ENCODE measurements at places on chromosomes 11 and 22.

GRCh38 chr11:78074756-78075155, 4.9 kb downstream of the NDUFC2 start:
- DNase-seq = no peak

DNA sequence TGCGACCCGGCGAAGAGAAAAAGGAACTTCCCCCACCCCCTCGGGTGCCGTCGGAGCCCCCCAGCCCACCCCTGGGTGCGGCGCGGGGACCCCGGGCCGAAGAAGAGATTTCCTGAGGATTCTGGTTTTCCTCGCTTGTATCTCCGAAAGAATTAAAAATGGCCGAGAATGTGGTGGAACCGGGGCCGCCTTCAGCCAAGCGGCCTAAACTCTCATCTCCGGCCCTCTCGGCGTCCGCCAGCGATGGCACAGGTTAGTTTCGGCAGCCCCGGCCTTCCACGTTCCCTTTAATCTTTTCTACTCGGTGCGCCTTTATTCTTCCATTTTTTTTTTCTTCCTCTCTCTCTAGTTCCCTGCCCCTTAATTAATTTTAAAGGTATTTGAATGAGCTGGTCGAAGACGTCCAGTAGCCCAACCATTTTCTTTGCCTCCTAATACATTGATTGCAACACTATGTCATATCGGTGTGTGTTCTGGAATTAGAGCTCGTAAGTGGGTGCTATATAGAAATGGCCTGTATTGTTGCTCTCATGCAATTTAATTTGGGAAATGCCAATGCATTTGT, 537 bp downstream of the EP300 start:
- peak; percentile 6 for DNase-seq

GRCh38 chr22:37880668-37881440, 25.2 kb upstream of the MICALL1 start:
- DNase-seq = no peak

DNA sequence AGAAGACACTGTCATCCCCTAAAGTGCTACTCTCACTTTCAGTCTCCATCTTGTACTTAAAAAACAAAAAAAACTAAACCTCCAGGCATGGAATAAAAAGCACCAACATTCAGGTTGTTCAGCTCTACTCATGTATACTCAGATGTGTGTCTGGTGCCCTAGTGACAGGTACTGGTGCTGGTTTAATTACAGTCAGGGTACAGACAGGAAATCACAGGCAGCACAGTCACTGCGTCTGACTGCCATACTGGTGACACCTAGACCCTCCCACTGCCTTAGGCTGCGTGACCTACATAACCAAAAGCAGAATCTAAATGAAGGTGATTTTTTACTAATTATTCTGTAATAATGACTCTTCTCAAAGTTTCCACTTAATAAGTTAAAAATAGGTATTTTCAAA, at the start of gene ARHGAP32:
Gene ARHGAP32, minus strand, starts transcription at position 176 of the 400 bp plus-strand sequence. Its CDS starts 127 bp downstream, at position 49.
- no peak for DNase-seq

DNA sequence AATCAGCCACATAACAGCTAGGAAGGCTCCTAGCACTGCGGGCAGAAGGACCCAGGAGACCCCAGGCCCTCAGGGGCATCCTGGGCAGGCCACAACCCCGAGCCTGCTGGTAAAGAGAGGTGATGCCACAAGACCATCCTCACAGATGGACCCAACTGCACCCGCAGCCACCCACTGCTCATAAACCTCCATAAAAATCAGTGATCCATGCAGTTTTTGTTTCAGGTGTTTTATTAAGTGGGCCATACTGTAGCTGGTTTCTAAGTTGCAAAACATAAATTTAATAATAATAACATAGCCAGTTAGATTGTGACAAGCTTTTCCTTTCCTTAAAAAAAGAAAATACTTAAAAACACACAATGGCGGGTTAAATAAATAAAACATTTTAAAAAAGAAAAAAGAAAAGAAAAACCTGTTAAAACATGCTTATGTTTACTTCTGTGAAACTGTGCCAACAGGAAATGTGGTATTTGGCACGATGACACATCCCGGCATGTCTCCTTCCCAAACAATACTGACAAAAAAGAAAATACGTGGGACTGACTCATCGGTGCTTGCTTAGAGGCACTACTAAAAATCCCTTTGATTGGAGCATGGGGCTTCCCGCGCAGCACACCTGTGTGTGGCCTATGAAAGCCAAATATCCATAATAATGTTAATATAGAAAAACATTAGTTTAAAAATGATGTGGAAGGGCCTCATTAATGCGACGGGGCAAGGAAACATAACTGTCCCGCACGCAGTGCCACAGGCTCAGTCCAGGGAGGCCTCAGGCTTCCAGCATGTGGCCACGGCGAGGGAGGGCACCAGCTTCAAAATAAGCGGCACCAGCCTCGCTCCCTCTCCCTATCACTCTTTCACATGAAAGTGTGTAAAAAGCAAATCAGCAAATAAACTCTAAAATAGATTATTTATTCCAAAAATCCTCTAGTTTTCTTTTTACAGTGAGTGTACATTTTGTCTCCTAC, 47.5 kb upstream of the SCUBE2 start:
- DNase-seq = peak; percentile 4

- DNase-seq = no peak
Measured at GRCh38 chr22:46611189-46611588, 9.0 kb upstream of the GRAMD4 start.

DNA sequence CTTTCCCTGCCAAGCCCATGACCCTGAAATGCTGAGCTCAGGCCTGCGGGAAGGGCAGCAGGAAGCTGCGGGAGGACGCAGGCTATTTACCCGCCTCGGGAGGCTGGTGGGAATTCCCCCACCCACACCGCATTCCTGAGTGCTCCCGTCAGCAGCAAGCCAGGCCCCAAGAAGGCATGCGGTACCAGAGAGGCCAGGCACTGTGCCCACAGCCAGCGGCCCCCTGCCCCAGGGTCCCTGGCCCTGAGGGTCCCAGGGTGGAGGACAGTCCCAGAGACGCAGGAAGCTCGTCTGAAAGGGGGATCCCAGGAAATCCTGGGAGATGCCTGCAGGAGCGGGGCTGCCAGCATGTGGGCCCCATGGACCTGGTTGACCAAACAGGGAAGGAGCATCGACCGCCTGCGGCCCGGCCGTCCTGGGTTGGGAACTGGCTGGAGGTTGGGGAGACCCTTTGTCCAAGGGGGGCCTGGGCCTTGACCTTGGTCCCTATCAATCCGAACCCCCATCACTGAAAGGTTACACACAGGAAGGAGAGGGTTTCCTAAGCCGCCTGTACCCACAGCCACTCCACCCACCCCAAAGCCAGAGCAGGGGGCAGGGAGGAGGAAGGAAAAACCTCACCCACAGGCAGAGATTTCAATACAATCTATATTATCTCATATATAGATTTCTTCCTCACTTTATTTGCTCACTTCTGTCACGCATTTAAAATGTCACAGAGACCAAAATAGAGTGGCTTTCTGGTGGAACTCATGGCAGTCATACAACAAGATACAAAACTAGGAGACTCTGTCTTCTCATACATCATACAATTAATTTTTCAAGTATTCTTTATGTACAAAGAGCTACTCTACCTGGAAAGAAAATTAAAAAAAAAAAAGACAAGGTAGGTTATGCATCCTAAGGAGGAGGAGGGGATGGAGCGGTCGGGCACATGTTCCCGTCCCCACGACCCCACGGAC, 17.1 kb downstream of the MAFF start:
- no peak for DNase-seq

GRCh38 chr11:75689863-75690609, 21.2 kb upstream of the MAP6 start:
- no peak for DNase-seq

GRCh38 chr11:126544108-126545056, 188.9 kb downstream of the ST3GAL4 start:
- DNase-seq = no peak

DNA sequence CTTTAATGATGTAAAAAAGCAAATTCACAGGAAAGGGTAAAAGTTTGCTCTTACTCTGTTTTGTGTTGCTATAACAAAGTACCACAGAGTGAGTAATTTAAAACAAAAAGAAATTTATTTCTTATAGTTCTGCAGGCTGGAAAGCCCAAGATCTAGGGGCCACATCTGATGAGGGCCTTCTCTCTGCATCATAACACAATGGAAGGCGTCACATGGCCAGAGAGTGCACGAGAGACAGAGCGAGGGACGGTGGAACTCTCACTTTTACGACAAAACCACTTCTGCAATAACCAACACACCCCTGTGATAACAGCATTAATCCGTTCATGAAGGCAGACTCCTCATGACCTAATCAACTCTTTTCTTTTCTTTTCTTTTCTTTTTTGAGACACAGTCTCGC, 31.1 kb downstream of the CD6 start:
- no peak for DNase-seq

DNA sequence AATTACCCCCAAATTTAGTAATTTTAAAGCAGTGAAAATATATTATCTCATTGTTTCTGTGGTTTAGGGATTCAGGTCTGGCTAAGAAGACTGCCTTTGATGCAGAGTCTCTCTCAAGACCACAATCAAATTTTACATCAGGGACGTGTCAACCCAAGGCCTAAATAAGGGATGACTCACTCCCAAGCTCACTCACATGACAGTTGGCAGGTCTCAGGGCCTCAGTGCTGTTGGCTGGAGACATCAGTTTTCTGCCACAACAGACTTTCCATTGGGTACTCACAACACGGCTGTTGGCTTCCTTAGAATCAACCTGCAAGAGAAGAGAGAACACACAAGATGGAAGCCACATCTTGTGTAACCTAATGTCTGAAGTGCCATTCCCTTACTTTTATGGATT, 377.3 kb downstream of the FAM181B start:
- DNase-seq = no peak

GRCh38 chr11:2426826-2427521, 17.3 kb downstream of the TRPM5 start:
- DNase-seq = no peak

DNA sequence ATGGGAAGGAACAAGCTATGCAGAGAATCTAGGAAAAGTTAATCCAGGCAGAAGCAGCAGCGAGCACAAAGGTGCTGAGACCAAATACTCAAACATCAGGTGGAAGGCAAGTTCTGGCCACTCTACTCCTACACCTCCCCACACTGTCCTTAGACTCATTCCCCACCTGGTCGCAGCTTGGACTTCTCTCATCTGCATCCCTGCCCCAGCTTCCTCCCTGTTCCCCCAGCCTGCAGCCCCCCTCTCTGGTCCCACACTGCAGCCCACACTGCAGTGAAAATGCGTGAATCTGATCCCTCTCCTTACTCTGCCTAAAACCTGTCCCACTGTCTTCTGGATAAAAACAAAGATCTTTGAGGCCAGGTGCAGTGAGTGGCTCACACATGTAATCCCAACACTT, 9.1 kb downstream of the TPBGL start:
- DNase-seq = no peak

- no peak for DNase-seq
Measured at GRCh38 chr11:34613015-34613414, 7.9 kb upstream of the EHF start.

- no peak for DNase-seq
Measured at GRCh38 chr22:36344106-36344827, 43.5 kb downstream of the MYH9 start.

DNA sequence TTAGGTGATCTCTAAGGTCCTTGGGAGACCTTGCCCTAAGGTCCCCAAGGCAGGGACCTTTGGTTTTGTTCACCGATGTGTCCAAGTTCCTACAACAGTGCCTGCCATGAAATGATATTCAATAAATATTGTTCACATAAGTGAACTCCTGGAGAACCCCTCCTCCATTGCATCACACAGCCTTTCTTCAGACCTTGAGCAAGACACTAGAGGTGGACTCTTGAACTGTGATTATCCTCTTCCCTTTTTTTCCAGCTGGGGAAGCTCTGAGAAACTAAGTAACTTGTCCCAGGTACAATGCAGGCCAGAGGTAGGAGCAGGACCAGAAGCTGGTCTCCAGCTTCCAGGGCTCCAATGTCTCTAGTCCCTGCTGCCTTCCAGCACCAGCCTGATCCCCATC, 76.6 kb upstream of the LMO1 start:
- no peak for DNase-seq

DNA sequence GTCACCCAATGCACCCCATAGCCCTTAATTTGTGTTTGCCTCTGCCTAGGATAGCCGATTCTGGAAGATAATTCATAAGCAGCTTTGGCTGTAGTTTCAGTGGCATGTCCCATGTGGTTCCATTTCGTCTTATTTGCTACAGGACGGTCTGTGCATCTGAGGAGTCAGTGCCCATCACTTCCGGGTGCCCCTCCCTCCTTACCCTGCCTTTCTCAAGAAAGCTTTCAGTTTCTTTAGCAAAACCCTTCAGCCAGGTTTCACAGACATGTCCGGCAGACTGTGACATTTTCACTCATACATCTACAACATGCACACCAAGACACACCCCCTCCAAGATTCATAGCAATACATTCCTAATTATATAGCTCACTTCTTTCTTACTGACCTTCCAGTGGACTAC, 14.3 kb downstream of the TP53AIP1 start:
- no peak for DNase-seq

GRCh38 chr11:34235189-34235588, 122.6 kb downstream of the ABTB2 start:
- no peak for DNase-seq

GRCh38 chr22:41512421-41513194, 31.7 kb downstream of the POLR3H start:
- no peak for DNase-seq

DNA sequence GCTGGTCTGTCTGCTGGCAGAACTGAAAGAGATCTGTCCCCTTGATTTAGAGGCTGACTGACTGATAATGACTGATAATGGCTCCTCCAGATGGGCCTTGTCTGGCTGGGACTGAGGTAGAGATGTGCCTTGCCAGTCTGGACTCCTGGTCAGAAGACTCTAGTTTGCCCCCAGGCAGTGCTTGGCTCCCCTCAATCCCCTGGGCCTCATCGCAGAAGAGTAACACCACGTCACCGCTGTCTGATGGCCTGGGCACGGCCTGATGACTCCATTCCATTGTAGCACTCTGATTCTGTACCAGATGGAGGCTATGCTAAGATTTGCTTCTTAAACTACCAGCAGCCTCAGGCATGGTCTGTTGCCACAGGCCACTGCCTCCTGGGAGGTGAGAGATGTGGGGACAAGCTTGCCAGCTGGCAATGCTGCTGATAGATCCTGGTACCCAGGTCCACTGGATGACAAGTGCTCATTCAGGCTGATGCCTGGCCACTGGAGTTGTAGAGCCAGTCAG, 19.1 kb downstream of the CYB5R2 start:
- DNase-seq = no peak

- no peak for DNase-seq
Measured at GRCh38 chr11:77276271-77276670, 25.2 kb downstream of the GDPD4 start.

Data from activated T-cell treated with anti-CD3 and anti-CD28 coated beads for 4 hours (primary cell).